H4 (cell line): ENCODE measurements at places on chromosomes 7 and 10. TPM values are rescaled to one million over a fixed set of nuclear protein-coding genes. Genes with fewer than 3 reads are reported as not detected.
A peak's percentile ranks its signal among the peaks of the same experiment; 100 is the strongest.

- peak; percentile 48 for DNase-seq
These were observed 4.5 kb upstream of the ZNF438 start for GRCh38 chr10:31036209-31036608.

GRCh38 chr7:128903621-128904361 lies 6.7 kb downstream of the KCP start:
- no peak for DNase-seq

GRCh38 chr10:105650306-105650705 lies 1009.2 kb downstream of the SORCS3 start:
- DNase-seq, result no peak

ADAM8 gene
- 0.50 and 2.8 TPM in 2 replicates for total RNA-seq

DNA sequence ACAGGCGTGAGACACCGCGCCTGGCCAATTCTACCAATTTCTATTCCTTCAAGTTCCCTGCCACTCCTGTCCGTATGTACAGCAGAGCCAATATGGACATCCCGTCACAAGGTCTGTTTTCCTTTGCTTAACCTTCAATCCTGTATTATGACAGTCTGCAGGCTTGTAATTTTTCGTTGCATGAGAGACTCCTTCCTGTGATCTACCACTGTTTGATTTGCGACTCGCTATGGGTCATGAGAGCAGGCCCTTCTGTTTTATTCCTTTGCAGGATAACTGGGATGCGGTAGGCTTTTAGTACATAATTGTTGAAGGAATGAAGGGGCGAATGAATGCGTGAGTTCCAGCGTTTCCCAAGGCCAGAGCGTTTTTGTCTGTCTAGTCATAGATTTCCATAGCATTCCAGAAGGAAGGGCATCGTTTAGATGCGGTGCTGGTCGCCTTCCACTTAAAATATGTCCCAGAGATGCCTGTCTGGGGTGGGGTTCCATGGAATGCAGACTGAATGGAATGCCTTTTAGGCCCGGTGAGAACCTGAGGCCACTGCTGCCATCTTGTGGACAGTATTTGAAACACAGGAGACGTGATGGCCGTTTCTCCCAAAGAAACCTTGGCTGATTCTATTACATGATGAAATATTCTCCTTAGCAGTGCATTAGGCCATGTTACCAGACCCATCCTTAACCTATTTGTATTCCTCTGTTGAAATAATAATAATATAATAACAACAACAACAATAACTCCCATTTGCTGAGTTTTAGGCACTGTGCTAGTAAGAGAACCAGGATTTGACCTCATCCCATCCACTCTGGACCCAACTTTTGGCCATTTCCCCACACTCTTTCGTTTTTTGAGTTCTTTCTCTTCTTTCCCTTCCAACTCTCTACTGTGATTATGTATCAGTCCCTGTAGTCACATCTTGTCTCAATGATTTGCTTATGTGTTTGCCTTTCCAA lies 193.2 kb downstream of the MYOF start:
- peak; percentile 82 for DNase-seq

ASIC3 gene
- 0.10 TPM in 1 of 2 replicates, not detected in the other for total RNA-seq

- no peak for DNase-seq
These were observed 524.2 kb upstream of the GALNT17 start for GRCh38 chr7:70607759-70608158.

GRCh38 chr10:52551046-52551445 lies 221.5 kb downstream of the MBL2 start:
- DNase-seq, result no peak

- no peak for DNase-seq
These were observed 178.0 kb downstream of the IMMP2L start for GRCh38 chr7:111384065-111384891.
